Activated CD4-positive, alpha-beta T cell treated with anti-CD3 and anti-CD28 coated beads for 1 hour (primary cell): ENCODE measurements at places on chromosomes 1 and 21.
A peak's percentile ranks its signal among the peaks of the same experiment; 100 is the strongest.

GRCh38 chr1:69985376-69985775, 220.0 kb downstream of the LRRC40 start:
- no peak for DNase-seq

DNA sequence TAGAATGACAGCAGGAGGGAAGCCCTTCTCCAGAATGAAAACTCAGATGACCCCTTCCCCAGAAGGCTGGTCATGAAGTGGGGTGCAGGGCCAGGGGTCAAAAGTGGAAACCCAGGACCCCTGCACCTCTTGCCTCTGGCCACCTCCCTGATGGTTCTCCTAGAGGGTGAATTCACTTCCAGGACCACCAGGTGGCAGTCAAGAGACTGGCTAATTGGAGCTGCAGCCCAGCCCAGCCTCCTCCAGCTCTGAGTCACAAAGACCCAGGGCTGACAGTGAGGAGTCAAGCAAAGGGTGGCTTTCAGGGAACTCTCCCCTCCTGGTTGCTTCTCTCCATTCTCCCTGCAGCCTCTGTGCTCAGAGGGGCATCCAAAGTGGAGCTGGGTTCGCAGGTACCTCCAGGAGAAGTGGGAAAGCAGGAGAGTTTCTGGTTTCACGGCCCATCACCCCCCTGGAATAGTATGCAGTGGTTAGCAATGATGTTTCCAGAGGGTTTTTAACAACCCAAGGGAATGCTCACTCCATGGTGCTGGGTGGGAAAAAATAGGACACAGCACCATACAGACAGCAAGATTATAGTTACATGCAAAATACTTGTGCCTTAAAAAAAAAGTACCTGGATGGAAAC, 6.1 kb upstream of the EPHB2 start:
- peak; percentile 57 for DNase-seq

GRCh38 chr1:109444346-109444745, 18.1 kb upstream of the PSMA5 start:
- no peak for DNase-seq

DNA sequence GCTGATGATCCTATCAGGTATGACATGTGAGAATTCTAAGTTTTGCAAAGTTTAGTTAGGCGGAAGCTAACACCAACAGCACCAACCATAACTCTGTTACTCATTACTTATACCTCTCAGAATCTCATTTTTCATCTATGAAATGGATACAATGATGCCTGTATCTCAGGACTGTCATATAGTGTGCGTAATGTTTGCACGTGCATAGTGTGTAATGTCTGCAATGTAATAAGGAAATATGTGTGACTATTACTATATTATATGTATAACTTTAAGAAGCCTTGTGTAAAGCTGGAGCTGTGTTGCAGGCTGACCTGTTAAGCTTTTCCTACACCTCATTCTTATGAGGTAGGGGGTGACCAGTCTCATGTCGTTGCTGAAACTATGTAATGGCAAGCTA, 13.0 kb downstream of the ADCY10 start:
- DNase-seq = no peak

DNA sequence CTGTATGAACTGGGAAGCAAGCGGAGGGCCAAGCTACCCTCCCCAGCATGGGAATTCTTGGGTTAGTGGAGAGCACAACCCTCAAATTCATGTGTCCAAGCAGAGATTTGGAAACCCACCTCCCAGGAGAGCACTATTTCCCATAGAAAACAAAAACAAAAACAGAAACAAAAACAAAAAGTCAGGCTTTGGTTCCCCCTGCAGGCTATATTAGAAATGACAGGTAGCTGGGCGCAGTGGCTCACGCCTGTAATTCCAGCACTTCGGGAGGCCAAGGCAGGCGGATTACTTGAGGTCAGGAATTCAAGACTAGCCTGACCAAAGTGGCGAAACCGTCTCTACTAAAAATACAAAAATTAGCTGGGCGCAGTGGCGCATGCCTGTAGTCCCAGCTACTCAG, 10.8 kb downstream of the MINDY1 start:
- no peak for DNase-seq

DNA sequence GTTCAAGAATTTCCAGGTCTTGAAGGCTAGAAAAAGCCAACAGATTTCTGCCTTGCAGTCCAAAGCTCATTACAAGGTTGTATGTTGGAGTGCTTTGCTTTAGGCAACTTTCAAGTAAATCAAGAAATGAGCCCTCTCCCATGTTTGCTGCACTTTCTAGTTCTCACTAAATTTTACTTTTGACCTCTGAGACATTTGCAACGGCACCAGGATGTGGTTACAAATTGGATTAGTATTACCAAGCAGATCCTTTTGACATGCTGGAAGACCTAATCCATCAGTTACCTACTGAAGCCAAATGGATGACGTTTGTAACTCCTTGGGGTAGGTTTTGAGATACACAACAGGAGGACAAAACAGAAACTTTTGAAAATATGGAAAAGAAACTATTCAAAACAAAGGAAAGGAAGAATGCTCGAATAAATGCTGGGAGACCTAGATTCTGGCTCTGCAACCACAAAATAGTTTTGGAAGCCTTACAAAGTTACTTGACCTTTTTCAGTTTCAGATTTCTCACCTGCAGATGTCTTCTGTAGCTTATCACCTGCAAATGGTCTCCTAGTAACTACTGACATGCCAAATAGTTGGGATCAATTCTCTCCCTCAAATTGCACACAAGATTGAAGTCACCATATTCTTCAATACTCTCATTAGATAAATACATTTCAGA, 251.7 kb upstream of the ADGRL2 start:
- no peak for DNase-seq

GRCh38 chr1:39141925-39142324, 62.6 kb upstream of the MACF1 start:
- DNase-seq = no peak

DNA sequence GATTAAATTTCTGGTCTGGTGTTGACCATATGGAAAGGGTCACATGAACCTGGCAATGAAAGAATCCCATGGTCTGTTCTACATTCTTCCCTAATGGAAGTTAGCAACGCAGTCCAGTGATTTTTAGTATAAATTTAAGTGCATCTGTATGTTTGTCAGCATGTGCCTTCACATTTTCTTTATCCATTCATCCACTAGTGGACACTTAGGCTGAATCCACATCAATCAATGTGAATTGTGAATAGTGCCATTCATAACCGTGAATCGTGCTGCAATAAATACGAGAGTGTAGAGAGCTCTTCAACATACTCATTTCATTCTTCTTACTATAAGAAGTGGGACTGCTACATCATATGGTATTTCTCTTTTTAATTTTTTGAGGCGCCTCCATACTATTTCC, 12.7 kb upstream of the IFI16 start:
- DNase-seq = no peak

- DNase-seq = no peak
These were observed 12.0 kb downstream of the EGLN1 start for GRCh38 chr1:231410036-231410612.

DNA sequence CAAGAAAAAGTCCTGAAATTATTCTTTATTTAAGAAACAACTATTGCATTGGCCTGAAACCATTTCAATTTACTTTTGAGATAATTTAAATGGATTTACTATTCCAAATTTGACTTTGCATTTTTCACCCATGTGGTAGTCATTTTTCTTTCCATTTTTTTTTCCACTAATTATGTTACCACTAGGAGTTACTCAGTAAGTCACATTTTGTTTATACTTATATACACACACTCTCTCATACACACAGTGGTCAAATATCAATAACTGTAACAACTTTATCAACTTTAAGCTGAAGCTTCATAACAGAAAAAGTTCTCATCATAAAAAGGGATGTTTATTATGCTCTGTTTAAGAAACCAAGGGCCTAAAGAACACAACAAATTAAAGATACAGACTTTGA, 222.8 kb downstream of the SIPA1L2 start:
- no peak for DNase-seq
